Fibroblast of mammary gland (primary cell): ENCODE measurements at places on chromosomes 16 and 17.
A peak's percentile ranks its signal among the peaks of the same experiment; 100 is the strongest.

DNA sequence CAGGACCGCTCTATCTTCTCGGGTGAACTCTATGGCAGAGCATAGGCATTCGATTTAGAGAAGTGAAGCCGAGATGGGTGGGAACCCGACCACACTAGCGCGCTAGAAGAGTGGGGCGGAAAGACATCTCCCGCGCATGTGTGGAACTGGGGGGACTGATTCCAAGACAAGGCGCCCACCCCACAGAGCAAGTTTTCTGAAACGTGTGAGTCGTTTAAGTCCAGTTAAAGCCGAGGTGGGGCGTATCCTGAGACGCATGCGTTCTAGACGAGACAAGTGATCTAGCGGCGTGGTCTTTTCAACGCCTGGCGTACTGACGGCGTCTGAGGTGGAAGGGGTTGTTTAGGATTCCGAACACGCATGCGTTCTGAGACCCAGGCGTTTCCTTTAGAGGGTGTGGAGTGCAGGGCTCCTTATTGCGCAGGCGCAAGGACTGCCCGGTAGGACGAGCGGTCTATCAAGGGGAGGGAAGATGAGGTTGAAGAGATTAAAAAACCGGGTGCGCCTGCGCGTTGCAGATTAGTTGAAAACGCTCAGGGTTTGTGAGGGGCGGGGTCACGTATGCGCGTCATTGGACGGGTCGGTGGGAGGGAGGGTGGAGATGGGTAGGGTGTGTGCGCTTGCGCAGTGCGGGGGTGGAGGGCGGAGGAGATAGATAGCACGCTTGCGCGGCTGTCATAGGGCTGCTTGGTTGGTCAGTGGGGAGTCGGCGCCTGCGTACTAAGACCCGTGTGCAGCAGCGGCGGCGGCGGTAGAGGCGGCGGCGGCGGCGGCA lies at the start of gene EIF5A:
Gene EIF5A (plus strand): TSS at position 718 of the 775 bp plus-strand sequence. CDS start 2,008 bp downstream, outside the sequence.
- DNase-seq: peak; percentile 100

DNA sequence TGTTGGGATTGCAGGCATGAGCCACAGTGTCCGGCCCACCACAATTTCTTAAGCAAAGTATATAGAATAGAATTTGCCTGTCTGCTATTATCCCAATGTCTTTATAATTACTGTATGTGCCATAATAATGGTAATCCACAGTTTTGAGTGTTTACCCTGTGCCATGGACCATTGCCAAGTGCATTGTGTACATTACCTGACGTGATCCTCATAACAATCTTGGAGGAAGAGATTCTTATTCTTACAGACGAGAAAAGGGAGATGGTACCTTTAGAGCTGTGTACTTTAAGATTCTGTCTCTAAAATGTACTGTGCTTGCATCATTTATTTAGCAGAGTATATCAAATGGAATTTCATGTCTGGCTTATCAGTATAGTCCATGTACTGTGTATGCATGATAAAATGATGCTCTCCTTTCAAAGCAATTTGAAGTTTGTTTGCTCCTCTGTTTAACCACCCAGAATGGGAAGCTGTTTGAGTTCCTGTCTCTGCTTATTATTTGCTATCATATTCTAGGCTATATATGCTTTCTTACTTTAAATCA lies 13.8 kb upstream of the CDR2 start:
- DNase-seq: no peak

DNA sequence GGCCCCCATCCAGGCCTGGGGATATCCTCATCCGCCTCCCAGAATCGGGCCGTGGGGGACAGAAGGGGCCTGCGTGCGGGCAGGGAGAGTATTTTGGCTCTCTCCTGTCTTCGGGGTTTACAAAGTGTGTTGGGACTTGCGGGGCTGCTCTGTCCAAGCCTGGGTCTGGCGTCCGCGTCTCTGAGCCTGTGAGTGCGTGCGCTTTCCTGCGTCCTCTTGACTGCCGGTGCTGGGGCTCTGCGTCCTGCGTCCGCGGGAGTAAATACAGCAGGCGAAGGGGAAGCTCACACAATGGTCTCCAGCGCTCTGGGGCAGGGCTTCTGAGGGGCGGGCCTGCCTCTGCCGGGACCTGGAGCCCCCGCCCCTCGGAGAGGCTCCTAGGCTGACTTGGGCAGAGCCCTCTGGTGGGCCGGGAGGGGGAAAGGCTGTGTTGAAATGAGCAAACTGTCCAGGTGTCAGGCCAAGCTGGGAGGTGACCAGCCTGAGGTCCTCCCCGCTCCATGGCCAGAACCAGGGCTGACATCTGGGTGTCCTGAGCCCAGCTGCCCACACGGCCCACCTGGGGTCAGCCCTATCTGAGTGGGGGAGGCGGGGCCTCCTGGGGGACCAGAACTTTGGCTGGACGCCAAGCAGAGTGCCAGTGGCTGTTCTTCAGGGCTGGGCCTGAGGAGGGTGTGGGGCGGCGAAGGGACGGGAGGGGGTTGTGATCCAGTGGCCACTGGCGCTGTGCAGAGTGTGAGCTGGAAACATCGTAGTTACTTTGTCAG lies 233.6 kb downstream of the SEC14L1 start:
- peak; percentile 82 for DNase-seq

DNA sequence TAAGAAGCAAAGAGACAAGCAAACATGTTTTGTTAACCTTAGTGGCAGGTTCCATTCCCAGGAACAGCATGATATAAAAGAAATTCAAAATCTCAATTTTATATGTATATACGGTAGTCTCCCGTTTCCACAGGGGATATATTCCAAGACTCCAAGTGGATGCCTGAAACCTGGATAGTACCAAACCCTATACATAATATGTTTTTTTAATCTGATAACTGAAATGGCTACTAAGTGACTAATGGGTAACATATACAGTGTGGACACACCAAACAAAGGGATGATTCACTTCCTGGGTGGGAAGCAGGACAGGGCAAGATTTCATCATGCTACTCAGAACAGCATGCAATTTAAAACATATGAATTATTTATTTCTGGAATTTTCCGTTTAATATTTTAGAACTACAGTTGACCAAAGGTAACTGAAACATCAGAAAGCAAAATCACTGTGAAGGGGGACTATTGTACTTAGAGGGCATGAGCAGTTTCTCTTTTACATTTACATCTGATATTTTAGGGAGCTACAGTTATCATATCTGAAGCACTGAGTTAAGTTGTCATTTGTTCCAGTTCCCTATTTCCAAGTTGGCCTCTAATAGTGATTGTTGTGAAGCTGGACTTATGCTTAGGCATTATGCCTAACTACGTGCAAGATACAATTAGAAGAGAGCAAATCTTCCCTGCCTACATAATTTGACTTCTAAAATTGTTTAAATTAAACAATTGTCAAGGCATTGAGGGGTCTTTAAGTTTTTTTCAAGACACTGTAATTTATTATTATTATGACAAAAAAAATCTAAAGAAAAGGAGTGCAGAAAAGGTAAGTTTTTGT lies 34.1 kb upstream of the ABCA6 start:
- peak; percentile 87 for DNase-seq

DNA sequence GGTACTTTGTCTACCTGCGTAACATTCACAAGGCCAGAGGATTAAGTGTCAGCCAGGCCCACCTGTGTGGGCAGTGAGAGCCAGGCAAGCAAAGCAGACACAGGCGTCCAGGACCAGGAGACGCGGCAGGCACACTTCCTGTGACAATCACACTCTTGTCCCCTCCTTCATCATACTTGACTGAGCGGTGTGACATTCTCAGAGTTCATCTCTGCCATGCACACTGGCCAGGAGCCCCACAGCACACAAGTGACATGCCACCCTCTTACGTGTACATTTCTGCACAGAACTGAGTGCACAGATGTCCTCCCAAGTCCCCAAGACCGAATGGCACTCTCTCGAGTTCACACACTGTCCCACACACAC lies 8.7 kb downstream of the PPP1R9B start:
- DNase-seq: no peak

- peak; percentile 48 for DNase-seq
Observed at GRCh38 chr17:72270273-72270924, 149.6 kb downstream of the SOX9 start.
